Neuronal stem cell (in vitro differentiated cells): ENCODE measurements at places on chromosomes 4 and X.

DNA sequence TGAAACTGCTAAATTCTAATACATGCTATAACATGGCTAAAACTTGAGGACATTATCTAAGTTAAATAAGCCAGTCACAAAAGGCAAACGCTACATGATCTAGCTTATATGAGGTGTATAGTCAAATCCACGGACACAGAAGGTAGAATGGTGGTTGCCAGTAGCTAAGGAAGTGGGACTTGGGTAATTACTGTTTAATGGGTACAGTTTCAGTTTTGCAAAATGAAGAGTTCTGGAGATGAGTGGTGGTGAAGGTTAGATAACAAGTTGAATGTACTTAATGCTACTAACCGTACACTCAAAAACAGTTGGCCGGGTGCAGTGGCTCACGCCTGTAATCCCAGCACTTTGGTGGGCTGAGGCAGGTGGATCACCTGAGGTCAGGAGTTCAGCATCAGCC is 644.5 kb upstream of the DIPK2B start:
- DNase-seq, result no peak
- no peaks in the 10 kb centered on the region for H3K27me3 ChIP-seq
- peaks cover 3% of the 10 kb centered on the region for H3K36me3 ChIP-seq

DNA sequence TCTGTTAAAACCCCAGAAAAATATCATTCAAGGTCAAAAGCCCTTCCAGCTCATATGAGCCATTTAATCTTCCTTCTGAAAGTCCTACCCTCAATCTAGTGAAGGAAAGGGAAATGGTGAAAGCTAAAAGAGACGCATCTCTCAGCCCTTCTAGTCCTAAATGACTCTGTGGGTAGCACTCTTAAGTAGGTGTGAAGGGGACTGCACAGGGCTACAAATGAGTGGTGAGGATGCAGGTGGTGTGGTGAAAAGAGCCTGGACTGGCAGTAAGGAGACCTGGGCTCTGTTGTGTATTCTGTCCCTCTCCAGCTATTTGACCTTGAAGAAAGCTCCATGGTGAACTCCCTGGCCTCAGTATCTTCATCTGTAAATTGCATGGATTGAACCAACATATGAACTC is 671.8 kb upstream of the DIPK2B start:
- no peak overlapping the region for H3K4me3 ChIP-seq
- no peaks in the 10 kb centered on the region for H3K4me1 ChIP-seq
- no peaks in the 10 kb centered on the region for H3K36me3 ChIP-seq
- H3K27me3 ChIP-seq, result no peaks in the 10 kb centered on the region

DNA sequence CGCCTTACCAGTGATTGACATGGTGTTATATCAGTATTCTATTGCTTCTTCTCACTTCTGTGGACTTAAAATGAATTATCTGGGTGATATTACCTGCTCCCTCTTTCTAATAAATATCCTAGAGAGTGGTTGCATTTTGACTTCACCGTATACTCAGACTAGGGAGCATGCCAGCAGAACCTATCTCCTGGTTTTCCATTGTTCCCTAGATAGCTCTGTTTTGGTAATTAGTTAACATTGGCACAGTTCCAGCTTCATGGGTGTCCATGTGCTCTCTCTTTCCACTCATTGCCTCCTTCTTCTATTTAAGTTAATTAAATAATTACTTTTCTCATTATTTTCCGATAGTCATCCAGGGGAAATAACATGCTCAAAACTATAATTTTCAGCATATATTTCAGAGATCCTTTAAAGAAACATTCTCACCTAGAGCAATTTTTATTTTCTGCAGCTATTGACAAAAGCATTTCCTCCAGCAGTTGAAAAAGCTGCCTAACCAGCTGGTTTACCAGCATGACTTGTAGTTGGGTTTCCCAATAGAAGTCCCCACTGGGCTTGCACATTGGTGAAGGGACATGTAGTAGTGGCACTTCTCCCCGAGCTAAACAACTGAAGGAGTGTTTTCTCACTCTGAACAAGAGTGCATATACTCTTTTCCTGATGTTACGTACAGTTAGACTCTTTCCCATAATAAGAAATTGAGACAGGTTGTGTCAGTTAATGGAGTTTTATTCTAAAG is 27.9 kb upstream of the PAPSS1 start:
- DNase-seq, result no peak
- no peaks in the 10 kb centered on the region for H3K27me3 ChIP-seq
- H3K4me1 ChIP-seq, result no peaks in the 10 kb centered on the region
- H3K36me3 ChIP-seq, result no peaks in the 10 kb centered on the region
- H3K4me3 ChIP-seq, result no peak overlapping the region

DNA sequence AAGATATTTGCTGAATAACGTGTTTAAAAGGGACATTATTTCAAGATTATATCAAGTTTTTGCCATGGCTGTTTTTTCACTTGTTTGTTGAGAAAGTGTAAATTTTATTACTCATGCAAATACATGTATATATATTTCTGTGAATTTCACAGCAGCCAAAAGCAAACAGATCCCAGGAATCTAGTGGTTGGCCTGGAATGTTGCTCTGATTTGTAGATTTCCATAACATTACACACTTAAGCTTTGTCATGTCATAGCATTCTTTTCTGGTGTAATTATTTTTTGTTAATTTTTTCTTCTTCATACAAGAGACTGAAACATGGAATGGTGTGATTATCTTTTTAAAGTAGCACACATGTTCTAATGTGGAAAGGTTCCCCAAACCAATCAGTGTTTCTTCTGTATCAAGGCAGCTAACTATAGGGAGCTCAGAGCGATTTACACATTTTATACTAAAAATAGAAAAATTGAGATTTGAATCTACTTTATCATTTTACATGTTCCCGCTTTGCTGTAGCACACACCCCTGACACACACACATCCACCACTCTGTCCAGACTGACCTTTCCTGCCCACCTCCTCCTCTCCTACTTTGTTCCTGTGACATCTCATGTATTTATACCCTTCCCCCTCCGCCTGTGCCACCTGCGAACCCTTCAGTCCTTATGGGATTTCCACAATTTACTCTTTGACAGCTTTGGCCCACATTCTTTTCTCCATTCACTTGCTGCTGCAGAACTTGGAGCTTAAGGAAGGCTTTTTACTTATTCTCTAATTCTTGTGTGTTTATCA is 20.3 kb downstream of the RUFY3 start:
- H3K27ac ChIP-seq, result peak overlapping the region; percentile 58
- no peak for DNase-seq
- H3K4me3 ChIP-seq, result no peak overlapping the region
- H3K36me3 ChIP-seq, result peaks cover 23% of the 10 kb centered on the region
- no peaks in the 10 kb centered on the region for H3K27me3 ChIP-seq

GRCh38 chrX:65821721-65822496 is 154.5 kb downstream of the MSN start:
- H3K27me3 ChIP-seq, result no peaks in the 10 kb centered on the region
- no peaks in the 10 kb centered on the region for H3K36me3 ChIP-seq
- no peak overlapping the region for H3K27ac ChIP-seq
- DNase-seq, result no peak
- no peaks in the 10 kb centered on the region for H3K4me1 ChIP-seq
